ENCODE measurements at places on chromosomes 6 and 20.

- no peak for DNase-seq
Observed at GRCh38 chr20:34705397-34706301, 1.5 kb downstream of the TP53INP2 start.

DNA sequence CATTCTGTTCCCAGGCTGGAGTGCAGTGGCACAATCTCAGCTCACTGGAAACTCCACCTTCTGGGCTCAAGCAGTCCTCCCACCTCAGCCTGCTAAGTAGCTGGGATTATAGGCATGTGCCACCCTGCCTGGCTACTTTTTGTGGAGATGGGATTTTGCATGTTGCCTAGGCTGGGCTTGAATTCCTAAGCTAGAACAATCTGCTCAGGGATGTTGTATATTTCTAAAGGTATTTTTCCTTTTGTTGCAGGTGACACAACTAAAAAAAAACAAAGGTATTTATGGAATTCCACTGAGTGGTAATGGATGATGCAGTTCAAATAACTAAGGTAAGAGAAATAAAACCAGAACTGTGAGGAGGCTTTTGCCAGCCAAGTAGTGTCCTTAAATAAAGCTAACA, 49.7 kb downstream of the PTPRA start:
- DNase-seq = no peak

DNA sequence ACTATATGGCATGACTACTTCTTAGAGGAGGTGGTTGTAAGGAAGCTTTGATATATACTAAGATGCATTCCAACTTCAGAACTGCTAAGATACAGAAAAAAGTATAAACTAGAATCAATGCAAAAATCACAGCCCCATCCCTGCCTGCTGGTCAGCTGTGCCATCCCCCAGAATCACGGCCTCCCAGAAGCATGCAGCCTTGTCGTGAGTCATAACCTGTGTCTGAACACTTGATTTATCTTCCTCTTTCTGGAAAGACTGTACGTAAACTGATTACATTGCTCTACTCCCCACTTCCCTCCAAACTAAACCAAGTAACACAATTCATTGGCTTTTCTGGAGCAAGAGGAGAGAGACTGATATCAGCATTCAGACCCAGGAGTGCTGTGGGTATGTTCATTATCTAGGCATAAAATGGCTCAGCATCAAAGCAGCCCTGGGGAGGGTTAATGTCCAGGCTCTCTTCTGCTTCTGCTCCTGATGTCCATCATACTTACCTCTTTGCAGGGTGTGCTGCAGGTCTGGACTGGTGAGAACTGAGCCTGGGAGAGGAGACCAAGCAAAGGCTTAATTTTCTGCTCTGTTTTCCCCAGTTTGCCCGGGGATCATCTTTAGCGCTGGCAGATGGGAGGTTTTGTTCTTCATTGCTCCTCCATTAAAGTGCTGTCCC, 18.4 kb downstream of the SCP2D1 start:
- DNase-seq = no peak

DNA sequence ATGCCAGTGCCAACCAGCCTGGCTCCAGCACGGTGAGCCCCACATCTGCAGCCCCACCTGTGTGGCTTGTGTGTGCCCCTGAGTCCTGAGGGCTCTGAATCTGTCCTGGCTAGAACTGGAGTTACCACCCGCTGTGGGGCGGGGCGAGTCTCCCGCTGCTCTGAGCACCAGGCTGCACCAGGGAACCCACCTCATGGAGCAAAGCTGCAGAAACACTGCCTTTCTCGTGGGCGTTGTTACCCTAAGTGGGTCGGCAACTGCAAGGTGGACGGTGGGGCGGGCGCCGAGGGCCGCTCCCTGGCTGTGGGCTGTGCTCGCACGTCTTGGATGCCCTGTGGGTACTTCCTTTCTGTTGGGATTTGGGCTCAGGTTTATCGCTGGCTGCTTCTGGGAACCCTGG, 12.7 kb upstream of the ZBTB46 start:
- DNase-seq = no peak

- no peak for DNase-seq
Observed at GRCh38 chr6:13913226-13914001, 11.3 kb upstream of the RNF182 start.

DNA sequence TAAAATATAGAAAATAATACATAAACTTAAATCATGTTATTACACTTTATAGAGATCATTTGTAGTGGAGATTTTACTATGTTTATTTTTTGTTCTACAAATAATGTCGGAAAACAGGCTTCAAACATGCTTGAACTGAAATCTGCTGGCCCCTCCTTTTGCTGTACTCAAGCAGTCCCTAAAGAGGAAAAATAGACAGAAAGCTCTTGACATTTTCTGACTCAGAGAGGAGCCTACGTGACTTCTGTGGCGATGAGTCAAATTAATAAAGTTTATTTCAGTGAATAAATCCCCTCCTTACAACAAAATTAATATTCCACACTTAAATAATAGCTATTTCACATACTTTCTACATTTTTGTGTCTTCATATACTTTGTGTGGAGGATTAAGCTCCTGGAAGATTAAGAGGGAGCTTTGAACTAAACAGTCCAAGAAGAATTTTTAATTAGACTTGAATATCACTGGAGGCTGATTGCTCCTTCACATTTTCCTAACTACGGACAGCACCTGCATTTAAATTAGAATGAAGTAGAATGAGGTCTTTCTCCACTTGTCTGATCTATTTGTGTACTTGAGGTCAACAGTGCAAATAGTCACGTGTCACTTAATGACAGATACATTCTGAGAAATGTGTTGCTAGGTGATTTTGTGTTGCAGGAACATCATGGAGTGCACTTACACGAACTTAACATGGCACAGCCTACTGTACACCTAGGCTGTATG, 1.7 kb upstream of the TREM1 start:
- peak; percentile 98 for DNase-seq

- DNase-seq = no peak
Observed at GRCh38 chr20:57024849-57025248, 241.6 kb downstream of the BMP7 start.

DNA sequence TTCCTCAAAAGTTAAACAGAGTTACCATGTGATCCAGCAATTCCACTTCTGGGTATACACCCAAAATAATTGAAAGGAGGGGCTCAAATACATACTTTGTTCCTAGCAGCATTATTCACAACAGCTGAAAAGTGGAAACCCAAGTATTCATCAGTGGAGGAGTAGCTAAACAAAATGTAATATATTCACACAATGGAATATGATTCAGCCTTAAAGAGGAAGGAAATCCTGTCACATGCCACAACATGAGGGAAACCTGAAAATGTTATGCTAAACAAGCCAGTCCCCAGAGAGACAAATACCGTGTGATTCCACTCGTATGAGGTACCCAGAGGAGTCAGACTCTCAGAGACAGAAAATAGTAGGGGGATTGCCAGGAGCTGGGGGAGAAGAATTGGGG, 44.5 kb downstream of the PXDC1 start:
- no peak for DNase-seq

DNA sequence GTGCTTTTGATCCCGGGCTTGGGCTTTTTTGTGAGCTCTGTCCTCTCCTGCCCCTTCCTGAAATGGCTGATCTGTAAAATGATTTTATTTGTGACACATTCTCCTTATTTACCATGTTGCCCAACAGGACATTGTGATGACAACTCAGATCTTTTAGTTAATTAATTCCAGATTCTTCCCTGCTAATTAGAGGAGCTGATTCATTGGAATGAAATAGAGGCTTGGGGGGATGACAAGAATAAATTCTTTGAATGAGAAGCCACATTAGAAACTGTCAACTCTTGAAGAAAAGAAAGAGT, 26.1 kb upstream of the GABRR1 start:
- DNase-seq = no peak

DNA sequence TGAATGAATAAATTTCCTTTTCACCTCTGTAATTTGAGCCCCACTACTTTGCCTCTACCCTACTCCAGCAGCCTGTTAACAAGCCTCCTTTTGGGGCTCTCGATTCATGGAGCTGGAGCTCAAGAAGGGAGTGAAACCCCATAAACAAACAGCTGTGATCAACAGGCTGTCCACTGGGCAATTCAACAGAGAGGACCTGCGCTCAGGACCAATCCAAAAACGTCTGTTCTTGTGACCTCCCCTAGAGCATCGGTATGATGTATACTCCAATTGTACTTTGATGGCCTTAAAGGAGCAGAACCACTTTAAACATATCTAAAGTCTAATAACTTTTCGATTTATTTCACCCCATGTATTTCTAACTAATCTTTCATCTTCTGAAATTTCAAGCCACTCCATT, 37.4 kb downstream of the HIVEP2 start:
- no peak for DNase-seq

DNA sequence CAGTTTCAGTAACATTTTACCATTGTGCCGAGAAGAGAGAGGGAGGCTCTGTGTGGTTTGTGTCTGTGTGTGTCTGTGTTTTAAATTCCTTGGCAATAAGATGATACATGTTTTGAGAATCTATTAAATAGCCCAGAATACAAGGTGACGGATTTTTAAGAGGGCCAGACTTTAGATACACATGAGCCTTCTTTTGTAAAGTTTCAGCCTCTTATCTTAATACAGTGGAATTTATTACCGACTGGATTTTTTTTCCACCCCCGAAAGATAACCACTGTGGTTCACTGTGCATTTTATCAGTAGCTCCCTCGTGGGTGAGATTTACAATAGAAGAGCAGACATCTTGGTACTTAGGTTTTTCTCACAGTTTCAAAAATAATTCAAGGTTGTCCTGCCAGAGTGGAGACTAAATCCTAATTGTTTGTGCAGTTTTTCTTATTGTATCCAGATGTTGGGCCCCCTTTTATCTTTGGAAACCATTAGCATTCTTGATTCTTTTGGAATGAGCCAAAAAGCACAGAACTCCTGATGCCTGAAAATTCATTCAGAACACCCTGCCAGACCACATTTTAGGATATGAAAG, 49.9 kb downstream of the STK4 start:
- no peak for DNase-seq

DNA sequence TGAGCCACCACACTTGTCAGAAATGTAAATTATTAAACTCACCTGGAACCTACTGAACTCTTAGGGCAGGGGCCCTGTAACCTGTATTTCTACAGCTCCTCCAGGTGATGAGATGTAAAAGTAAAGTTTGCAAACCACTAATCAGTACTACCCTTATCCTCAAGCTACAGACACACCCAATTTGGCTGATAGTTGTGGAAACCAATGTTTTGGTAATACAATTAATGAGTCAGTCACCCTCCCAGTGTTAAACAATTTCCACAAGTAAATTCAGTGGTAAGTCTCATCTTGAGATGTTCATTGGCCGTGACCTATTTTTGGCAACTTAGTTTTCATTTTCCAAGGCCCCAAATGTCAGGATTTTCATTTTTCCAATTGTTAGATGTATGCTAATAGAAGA, 29.6 kb downstream of the GCNT2 start:
- no peak for DNase-seq

GRCh38 chr6:37657112-37657886, 40.4 kb downstream of the MDGA1 start:
- no peak for DNase-seq

GRCh38 chr6:89298680-89299465, 16.2 kb downstream of the GABRR2 start:
- no peak for DNase-seq

DNA sequence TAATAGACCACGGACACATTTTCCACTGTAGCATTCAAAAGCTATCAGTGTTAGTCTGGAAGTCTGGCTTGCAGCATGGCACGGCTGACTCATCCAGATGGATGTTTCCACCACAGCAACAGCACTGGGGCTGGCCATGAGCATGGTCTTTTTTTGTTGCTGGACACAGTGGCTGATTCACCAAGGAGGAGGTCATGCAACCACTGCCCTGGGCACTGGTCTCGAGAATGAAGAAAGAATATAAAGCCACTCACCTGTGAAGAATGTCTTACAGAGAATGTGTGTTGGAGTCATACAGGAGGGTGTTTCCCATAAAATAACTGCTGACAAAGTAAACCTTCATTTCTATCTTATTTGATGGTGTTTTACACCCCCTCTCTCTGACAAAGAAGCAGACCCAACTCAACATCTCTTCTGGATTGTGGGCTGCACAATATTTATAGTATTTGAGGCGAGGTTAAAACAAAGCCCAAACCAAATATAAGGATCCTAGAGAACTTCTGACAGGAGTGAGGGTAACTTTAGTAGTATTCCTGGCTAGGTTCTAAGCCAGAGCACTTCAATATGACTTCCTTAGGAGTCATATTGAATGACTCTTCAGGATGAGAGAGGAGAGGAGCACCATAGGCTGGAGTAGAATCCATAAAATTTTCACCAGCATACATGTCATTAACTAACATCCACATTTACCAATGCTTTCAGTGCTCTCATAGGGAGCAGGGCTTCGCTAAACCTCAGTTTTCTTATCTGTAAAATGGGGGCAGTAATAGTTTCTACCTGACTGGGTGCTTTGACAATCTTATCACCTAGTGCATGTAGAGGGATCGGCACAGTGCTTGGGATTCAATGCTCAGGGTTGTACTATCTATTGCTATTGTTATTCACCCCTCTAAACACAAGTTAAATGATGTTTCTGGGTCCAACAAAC, 121.4 kb downstream of the KIF13A start:
- no peak for DNase-seq

DNA sequence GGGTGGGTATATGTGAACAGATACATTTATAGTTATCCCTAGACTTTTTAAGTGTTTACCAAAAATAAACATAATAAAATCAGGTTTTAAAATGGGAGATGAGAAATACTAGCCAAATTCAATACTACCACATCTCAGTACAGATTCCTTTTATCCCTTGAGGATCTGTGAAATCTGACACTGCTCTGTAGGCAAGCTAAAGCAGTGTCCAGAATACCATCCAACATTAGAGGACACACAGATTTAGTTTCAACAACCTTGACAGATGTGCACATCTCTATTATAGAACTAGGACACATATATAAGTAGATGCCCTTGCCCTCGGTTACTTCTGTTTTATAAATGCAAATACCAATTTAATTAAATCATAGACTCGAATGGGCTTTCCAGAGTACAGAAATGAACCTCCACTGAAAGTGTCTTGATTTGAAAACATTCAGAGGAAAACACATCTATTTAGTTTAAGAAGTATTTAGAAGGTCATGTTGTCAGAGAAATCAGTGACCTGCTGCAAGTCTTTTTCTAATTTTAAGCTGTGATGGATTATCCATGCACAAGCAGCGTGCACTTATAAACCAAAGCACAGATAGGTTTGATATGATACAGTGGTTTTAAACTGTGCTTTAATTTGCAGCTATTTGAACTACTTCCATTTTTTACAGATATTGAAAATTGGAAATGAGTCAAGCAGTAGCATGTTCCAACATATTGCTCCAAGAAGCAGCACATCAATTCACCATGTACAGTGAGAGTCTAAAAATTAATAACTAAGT, 156.3 kb upstream of the EPHA7 start:
- no peak for DNase-seq
